ENCODE measurements at places on chromosomes 7 and 10.

DNA sequence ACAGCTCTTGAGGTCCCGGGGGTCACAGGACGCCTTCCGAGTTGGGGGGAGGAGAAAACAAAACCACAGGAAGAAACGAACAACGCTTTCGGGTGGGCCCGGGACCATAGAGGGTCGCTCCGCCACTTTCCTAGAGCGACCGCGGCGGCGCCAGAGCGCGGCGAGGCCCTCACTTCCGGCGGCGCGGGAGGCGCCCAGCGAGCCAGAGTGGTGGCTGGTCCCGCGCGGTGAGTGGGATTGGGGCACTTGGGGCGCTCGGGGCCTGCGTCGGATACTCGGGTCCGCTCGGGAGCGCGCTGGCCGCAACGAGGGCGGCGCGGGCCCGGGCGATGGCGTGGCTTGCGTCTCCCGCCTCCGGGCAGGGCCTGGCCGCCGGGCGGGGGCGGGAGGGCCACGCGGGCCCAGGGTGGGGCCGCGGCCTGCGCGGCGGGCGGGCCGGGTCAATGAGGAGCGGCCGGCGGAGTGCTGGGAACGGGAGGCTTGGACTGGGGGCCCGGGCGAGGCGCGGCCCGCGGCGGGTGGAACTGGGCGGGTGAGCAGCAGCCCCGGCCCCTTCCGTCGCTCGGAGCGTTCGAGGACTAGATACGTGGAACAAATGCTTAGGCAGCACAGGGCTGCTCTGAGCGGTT is at the start of gene ZNF22:
Gene ZNF22 (plus strand): TSS at position 172 of the 629 bp plus-strand sequence. CDS start 2,446 bp downstream, outside the sequence.
- H3K27ac ChIP-seq: peak within 1 kb of the TSS; percentile 80
- H3K4me1 ChIP-seq: peaks cover 3% of the 10 kb centered on the region
- no peaks in the 10 kb centered on the region for H3K36me3 ChIP-seq
- DNase-seq: peak; percentile 83
- H3K27me3 ChIP-seq: no peaks in the 10 kb centered on the region

GRCh38 chr7:23467806-23468525 is 2.3 kb downstream of the IGF2BP3 start:
- H3K36me3 ChIP-seq: no peaks in the 10 kb centered on the region
- H3K27ac ChIP-seq: no peak overlapping the region
- no peaks in the 10 kb centered on the region for H3K27me3 ChIP-seq
- H3K4me1 ChIP-seq: no peaks in the 10 kb centered on the region

DNA sequence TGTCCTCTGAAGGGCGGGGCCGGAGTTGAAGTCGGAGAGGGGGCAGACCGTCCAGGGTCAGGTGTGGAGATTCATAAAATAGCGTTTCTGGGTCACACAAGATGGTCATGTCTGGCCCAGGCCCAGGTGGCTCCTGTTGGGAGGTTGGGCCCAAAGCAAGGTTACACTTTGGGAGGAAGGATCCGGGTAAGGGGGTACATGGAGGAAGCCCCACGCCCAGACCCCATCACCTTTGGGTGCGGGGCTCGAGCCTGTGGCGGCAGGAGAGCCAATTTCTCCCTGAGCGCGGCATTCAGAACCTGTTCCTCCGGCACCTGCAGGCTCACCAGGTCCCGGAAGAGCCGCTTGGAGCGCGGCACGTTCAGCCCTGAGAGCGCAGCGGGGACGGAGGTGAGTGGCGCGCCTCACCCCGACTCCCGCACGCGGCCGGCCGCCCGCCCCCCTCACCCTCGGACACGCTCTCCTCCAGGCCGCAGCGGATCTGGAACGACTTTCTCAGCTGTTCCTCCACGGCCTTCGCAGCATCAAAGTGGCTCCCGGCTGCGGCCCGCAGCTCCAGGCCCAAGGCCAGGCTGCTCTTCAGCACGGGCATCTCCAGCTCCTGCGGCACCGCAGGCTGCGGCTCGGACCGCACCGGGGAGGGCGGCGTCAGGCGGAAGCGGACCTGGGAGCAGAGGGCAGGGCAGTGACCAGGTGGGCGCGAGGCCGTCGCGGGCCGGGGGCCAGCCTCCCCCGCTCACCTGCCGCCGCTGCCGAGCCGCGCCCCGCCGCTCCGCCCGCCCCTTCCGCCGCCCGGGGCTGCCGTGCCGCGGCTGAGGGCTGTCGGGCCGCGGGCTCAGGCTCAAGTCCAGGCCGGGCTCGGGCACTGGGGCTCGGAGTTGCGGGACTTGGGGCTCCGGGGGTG is 644 bp downstream of the PPP1R35 start:
- H3K27me3 ChIP-seq: no peaks in the 10 kb centered on the region
- H3K4me1 ChIP-seq: no peaks in the 10 kb centered on the region
- peak; percentile 82 for DNase-seq
- H3K4me3 ChIP-seq: peak overlapping the region; percentile 95

DNA sequence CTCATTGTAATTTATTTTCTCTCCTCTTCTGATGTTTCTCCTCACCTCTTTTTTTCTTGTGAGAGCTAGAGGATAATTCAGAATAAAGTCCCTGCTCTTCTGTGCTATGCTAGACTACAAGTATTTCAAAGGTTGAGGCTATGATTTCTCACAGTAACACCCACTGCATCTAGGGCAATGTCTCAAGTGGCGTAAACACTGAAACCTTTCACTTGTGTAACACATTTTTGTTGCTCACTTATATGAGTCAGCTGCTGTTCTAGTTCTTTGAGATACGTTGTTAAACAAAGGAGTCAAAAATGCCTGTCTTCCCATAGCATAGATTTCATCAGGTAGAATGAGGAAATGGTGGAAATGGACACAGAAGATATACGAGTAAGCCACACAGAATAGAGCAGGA is 305.1 kb upstream of the PITRM1 start:
- no peaks in the 10 kb centered on the region for H3K4me1 ChIP-seq
- no peak for DNase-seq
- H3K27ac ChIP-seq: no peak overlapping the region
- no peaks in the 10 kb centered on the region for H3K36me3 ChIP-seq
- no peaks in the 10 kb centered on the region for H3K27me3 ChIP-seq

DNA sequence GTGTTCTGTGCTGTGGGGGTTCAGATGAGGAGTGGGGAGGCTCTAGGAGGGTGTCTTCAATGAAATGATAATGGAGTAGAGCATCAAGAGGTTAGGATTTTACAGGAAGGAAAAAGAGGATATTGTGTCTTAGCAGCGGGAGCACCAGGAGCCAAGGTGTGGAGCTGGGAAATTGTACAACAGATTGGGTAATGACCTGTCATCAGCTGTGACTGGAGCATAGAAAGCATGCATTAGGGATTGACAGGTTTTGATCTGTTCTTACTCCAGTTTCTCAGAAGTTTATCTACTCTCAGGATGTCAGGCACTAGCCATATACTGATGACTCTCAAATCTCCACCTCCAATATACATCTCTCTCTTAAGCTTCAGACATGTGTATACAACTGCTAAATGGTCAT is 196.9 kb downstream of the ARHGAP12 start:
- H3K36me3 ChIP-seq: no peaks in the 10 kb centered on the region
- no peak overlapping the region for H3K4me3 ChIP-seq
- H3K27ac ChIP-seq: no peak overlapping the region
- H3K27me3 ChIP-seq: no peaks in the 10 kb centered on the region
